ENCODE measurements at places on chromosomes 7 and 10.

DNA sequence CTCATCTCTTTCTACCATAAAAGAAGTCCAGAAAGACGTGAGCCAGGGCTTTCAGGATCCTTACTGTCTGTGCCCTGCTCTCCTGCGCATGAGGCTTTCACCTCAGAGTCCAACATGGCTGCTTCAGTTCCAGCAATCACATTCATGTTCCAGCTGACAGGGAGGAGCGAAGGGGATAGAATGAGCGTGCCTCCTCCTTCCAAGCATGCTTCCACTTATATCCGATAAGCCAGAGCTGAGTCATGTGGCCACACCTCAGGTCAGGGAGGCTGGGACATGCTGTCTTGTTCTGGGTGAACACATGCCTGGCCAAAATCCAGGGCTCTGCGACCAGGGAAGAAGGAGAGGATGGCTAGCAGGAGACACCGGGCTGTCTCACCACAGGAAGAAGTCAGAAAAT, 248.2 kb downstream of the SKAP2 start:
- no peak for DNase-seq

DNA sequence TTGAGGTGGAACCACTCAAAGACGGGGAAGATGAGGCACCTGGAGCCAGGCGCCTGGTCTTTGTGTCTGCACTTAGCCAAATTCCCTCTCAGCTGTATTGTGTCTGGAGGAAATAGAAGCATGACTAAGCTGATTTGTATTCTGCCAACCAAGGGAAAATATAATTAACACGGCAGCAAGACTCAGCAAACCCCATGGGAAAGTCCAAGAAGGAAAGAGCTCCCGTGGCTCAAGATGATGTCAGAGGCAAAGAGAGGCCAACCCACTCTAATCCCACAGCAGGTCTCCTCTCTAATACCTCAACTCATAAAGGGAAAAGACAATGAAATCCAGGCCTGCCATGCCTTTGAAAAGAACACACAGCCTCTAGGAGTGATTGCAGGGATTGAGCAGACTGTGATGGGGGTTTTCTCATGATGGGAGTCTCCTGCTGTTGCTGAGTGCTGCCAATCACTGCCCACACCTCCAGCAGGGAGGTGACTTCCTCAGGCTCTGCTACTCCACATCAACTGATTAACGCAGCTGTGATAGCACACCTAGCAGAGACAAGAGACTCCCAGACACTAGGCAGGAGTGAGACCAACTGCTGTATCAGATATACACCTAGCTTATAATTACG, 255.5 kb upstream of the C7orf33 start:
- DNase-seq: peak; percentile 43

DNA sequence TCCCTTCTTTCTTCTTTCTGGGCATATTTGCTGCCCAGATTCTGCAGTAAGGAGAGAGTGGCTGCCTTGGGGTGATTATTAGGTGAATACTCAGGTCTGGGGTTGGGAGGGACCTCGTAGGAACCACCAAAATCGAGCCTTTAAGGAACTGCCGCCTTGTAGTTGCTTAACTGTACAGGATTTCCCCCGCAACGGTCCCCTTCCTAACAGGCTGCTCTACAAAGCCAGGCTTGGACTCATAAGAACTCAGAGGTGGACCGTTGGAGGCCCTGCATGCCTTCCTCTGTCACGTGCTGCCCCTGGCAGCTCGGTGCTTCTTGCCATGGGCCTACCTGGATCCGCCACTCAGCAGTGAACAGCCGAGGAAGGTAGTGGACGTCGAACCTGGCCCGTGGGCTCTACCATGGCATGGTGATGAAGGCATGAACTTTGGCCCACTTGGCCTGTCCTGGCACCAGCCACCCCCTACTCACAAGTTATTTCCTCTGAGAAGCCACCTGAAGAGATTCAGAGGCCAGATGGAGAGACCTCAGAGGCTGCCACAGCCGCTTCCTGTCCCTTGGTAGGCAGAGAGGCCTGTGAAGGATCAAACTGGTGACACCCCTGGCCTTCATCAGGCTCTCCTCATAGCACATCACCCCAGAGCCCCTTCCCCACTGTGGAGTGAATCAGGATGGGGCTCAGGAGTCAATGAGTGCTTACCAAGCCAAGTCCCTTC, 54.6 kb downstream of the NOD1 start:
- DNase-seq: no peak

GRCh38 chr7:114422507-114423501, 8.2 kb downstream of the FOXP2 start:
- no peak for DNase-seq

DNA sequence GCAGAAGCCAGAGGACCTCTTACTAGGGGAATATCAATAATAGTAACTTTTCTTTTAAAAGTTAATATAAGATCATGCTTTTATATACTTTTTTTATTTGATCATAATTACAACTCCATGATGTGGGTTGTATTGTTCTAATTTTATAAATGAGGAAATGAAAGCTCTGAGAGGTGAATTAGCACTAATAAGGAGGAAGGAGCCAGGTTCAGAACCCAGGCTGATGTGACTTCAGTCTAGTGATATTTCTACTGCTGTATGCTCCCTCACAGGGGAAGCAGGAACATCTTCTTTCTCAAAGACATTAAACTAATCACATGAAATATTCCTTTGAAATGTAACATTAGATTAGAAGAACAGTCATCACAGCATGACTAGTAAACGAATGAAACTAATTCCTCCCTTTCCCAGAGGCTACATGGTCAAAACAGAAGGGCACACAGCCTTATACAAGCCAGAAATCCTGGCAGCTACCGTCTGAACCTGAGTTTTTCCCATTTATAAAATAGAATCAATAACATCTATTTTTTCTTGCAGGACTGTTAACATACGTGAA, 81.4 kb upstream of the GJD4 start:
- no peak for DNase-seq

DNA sequence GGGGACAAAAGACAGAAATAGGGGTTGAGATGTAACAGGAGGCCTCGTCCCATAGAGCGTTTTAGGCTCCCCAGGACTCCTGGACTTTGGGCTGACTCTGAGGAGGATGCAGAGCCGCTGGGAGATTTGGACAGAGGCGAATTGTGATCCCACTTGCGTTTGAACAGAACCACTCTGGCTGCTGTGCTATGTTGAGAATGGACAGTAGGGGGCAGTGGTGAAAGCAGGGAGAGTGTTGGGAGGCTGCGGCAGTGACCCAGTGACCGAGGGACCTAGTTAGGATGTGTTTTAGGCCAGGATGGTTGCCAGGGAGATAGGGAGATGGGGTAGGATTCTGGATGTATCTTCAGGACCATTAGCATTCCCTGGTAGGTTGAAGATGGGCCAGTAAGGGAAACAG, 271.6 kb downstream of the CCDC3 start:
- DNase-seq: no peak

- DNase-seq: no peak
Measured at GRCh38 chr10:24215603-24216002, 6.7 kb downstream of the KIAA1217 start.

GRCh38 chr10:99804471-99804870, 22.0 kb downstream of the ABCC2 start:
- DNase-seq: no peak

GRCh38 chr7:149644754-149645153, 128.6 kb downstream of the ZNF467 start:
- no peak for DNase-seq
